ENCODE measurements at places on chromosomes 12 and 14.

DNA sequence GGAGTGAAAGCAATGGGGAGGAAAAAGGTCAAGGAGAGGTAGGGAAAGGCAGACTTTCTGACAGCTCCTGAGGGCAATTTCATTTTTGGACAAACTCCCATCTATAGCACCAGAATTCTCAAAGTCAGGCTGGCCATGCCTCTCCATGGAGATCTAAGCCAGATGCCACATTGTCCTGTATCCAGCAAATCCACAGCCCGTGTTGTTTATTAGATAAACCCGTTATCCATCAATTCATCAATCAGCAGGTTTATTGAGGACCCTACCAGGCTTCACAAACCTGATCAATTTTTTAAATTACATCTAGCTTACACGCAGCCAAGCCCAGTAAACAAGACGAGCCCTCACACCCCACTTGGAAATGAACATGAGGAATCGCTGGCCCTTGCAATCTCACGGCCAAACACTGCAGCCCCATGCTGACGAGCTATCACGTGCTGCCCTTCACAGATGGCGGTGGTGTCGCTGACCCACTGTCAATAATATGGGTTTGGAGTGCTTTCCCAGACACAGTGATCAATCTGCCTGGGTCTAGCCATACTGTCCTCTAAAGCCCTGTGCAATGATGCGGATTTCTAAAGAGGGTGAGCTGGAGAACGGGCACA is 332.9 kb downstream of the DPF3 start:
- no peak for DNase-seq

GRCh38 chr12:64065881-64066451 is 156.1 kb downstream of the KICS2 start:
- DNase-seq, result no peak

DNA sequence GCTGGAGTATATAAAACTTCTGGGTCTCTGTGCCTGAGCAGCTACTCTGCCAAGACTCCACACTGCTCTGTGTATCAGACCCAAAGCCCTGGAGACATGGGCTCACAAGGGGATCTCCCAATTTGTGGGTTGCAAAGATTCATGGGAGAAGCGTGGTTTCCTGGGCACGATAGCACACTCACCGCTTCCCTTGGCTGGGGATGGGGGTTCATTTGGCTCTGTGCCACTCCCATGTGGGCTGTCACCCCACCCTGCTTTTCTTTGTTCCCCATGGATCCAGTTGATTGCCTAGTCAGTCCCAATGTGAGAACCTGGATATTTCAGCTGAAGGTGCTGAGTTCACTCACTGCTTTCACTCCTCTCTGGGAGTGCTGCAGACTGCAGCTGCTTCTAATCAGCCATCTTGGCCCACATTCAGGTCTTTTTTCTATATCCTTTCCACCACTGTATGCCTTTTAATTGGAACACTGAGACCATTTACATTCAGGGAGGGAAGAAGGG is 40.0 kb upstream of the PCNX4 start:
- no peak for DNase-seq

DNA sequence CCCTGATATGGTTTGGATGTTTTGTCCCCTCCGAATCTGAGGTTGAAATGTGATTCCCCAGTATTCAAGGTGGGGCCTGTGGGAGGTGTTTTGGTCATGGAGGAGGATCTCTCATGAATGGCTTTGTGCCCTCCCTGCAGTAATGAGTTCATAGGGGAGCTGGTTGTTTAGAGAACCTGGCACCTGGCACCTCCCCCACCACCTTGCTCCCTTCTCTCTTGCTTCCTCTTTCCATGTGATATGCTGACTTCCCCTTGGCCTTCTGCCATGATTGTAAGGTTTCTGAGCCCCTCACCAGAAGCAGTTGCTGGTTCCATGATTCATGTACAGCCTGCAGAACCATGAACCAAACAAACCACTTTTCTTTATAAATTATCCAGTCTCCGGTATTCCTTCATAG is 32.6 kb downstream of the CD163L1 start:
- DNase-seq, result no peak

DNA sequence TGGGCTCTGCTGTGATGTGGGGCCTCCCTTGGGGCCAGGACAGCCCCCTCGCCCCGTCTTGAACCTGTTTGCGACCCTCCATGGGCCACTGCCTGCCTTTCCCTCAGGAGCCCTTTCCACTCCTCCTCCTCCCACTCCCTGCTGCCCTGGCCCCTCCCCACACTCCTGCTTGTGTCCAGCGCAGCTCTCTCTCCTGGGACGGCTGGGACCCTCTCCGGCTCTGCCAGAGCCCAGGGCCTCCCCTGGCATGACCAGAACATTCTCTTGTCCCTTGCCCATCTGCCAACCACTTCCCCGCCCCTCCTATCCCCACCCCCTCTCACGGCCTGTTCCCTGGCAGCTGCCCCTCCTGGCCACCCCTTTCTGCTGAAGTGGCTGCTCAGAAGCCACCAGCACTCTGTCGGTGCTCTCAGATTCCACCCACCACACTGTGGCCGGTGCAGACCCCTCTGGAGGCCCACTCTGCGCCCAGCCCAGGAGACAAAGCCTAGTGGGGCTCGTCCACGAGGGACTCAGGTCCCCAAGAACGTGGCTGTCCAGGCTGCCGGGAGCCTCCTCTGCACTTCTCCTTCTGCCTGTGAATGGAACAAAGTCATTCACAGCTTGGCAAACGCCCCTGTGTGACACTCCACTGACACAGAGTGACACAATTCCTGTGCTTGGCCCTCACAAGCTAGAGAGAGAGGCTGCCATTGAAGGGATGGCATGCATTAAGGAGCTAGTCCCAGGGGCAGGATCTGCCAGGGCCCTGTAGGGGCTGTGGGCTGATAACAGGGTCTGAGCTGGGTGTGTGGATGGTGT is 1.4 kb downstream of the ASPG start:
- DNase-seq, result no peak

DNA sequence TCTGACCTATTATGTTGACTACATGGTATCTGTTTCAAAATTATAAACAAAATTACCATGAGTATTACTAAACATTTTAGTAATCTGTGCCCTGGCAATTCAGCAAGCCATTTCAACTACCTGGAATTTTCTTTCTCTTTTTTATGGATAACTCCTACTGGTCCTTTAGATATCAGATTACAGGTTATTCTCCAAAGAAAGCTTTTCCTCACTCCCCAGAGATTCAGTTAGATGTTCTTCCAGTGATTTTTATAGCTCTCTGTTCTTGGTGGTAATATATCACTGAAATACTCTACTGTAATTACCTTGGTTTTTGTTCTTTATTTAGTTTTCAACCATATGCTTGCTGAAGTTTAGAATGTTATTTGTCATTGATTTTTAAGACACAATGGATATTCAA is 930.2 kb upstream of the FOXG1 start:
- DNase-seq, result no peak

- DNase-seq, result no peak
Measured at GRCh38 chr12:45304514-45305178, 88.8 kb downstream of the ANO6 start.

GRCh38 chr14:80955416-80955941 is at the start of gene TSHR:
TSHR (plus strand) TSS chr14:80955621; CDS start chr14:80955681, 60 bp downstream.
- DNase-seq, result no peak

DNA sequence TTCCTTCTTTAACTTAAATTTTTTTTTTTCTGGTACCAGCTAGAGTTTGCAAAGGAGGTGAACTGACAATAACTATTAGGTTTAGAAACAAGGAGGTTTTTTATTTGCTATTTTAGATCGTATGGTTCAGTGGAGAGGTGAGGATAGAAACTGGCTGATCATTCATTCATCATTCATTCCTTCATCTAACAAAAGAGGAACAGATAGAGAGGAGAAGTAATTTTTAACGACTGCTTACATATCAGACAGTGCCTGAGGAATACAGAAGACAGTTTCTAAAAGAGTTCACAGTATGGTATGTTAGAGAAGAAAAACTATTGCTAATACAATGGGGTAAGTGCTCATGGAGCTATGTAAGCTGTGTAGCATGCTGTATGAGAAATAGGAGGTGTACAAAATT is 111.1 kb downstream of the ERC1 start:
- DNase-seq, result no peak

DNA sequence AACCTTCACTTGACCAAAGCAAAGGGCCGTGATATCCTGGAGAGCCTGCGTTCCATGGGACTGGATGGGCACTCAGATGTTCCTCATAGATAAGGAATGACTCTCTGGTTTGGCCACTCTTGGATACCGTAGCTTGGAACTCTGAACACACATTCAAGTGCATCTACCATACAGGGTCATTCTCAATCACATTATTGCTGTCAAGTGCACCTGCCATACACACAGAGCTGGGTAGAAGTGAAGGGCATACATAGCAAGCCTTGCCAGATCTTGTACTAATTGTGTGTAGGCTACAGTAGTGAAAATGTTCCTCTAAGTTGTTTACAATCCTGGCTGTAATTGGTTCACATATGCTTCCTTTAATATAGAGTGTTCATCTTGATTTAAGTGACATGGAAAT is 58.3 kb downstream of the PELI2 start:
- DNase-seq, result no peak

GRCh38 chr12:7716381-7716780 is 5.1 kb downstream of the DPPA3 start:
- no peak for DNase-seq

GRCh38 chr14:106276326-106277267 is 750.2 kb downstream of the TMEM121 start:
- no peak for DNase-seq

DNA sequence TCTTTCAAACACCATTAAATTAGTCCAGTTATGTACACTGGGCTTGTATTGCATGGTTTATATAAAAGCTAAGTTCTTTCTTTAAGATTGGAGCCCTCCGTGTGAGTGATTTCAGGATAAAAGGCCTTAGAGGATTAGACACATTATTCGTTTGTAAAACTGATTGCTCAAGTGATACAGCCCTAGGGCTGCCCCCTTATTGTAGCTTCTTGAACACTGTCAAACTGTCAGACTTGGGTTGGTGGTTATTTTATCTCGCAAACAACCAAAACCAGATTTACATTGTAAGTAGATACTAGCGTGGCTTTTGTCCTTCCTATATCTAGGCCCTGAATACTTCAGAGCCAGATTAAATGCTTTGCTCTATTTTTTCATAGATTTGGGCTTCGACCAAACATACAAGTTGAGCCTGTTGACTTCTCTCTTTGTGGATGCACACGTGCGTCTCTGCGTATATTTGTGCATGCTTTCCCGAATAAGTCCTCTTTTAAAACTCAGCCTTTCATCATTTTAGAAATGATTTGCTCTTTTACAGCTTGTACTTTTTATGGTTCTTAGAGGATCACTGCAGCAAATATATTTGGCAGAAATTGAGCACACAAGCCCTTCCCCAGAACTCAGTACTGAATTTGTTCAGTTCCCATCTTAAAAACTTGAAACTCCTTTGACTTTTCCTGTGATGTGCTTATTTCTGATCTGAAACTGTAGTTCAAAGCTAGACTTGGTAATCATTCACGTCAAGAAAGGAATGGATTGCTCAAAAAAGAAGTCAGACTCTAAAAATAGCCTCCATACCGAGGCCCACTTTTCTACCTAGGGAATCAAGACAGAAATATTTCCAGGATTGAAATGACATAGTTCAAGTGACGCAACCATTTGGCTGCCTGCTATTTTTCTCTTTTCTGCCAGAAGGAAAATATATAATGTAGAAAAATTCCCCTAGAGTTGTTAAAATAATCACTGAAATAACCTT is 129.5 kb downstream of the ETV6 start:
- no peak for DNase-seq

DNA sequence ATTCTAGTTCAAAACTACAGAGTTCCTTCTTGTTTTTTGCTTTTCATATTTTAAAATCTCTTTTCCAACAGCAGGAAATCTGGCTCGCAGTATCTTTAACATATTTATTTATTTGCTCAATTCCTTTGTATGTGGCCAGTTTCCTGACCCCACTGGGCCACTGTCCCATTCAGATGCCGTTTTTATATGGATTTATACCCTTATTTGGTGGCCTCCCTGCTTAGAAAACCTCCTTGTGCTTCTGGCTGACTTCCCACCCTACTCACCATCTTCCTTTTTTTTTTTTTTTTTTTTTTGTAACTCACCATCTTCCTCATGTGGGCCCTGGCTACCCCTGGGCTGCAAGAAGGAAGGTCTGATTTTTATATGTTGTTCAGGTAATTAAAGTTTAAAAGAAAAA is 53.9 kb downstream of the TTLL5 start:
- no peak for DNase-seq

DNA sequence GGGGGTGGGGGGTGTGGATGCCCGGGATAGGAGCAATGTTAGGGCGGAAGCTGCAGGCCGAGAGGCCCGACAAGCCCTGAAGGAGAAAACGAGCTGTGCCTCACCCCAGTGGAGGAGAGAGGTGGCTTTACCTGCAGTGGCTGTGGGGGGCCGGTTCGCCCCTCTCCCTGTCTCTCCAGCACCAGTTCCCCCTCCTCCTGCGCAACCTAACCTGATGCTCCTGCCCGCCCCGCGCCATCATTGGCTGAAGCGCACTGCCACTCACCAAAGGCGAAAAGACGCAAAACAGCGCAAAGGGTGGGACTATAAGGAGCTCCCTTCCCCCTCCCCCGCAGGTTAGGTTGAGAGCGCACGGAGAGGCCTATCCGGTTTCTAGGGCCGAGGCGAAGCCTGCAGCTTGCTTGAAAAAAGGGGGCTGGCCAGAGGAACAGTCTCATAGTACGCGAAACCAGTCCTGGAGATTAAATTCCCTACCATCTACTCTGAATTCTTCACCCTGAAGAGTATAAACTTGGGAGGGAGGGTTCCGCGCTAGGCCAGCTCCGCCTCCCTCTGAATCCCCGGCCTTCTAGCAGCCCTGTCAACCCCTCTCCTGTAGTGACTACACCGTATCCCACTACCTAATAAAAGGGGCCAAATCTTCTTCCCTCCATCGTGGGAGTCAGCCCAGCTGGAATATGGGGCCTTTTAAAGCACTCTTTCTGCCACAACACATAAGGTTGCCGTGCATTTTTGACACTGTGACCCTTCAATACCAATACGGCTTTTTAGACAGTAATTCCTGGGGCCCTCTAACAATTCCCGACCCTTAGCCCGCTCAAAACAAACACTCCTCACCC is 18.6 kb downstream of the CHD8 start:
- DNase-seq, result peak; percentile 99

- DNase-seq, result no peak
Measured at GRCh38 chr12:50633955-50634354, 129.2 kb downstream of the DIP2B start.

DNA sequence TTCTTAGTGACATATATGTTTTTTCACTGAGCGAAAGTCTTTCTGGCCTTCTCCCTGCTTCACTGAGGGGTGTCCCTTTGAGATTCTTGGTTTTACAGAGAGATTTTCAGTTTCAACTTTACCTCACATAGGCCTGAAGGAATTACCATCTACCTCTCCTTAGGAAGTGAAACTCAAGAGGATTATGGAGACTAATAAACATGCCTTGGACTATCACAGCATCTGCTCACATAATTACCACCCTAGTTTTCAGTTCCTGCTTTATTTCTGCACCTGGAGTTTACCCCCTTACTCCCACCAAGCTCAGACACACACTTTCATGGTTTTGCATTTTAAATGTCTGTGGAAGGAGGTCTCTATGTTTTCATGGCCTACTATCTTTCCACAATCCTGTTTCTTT is 118.3 kb upstream of the SCAF11 start:
- no peak for DNase-seq
